ENCODE measurements at places on chromosomes 4 and X.

DNA sequence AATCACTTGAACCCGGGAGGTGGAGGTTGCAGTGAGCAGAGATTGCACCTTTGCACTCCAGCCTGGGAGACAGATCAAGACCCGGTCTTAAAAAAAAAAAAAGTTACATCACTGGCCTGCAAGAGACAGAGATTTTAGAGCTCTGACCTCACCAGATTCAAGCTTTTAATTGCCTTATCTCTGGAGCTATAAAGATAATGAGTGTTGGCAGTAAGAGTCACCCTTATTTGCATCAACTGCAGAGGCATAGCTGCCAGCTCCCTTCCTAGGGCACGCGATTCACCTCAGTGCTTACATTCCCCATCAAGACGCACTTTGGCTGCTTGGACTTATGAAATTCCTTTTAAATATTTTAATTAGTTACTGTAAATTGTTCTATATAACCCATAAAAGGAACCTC lies 12.5 kb upstream of the SPATA4 start:
- no peaks in the 10 kb centered on the region for H3K36me3 ChIP-seq
- no peaks in the 10 kb centered on the region for H3K4me1 ChIP-seq
- no peak for DNase-seq

DNA sequence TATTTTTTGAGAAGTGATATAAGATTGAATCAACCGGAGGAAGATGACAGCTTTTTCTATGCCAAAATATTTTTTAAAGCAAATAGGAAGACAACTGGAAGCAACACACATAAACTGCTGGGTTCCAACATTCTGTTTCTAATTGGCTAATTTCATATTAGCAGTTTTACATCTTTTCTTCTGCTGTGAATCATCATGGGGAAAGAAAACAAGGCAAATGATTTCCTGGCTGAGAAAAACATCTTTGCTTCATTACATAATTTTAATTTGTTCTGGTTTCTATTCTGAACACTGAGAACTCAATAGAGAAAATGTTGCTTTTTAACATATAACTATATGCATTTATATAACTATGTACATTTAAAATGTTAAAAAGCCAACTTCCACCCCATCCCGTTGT lies 2518.5 kb downstream of the ARAP2 start:
- no peak overlapping the region for H3K27ac ChIP-seq
- no peak for DNase-seq
- H3K4me1 ChIP-seq: no peaks in the 10 kb centered on the region
- no peaks in the 10 kb centered on the region for H3K36me3 ChIP-seq
- H3K4me3 ChIP-seq: no peak overlapping the region
- H3K27me3 ChIP-seq: no peaks in the 10 kb centered on the region

DNA sequence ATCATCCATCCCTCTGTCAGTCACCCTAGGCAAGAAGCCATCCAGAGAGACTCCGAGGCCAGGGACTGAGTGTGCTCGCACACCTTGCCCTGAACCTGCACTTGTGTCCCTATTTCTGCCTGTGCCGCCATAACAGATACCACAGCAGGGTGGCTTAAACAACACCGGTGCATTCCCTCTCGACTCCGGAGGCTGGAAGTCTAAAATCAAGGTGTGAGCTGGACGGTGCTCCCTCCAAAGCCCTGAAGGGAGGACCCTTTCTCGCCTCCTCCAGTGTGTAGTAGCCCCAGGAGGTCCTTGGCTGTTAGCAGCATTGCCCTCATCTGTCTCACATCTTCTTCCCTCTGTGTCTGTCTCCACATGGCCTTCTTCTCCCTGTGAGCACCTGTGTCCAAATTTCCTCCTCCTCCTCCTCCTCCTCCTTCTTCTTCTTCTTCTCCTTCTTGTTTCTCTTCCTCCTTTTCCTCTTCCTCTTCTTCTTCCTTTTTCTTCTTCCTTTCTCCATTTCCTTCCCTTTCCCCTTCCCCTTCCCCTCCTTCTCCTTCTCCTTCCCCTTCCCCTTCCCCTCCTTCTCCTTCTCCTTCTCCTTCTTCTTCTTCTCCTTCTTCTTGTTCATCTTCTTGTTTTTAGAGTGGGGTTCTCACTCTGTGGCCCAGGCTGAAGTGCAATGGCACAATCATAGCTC lies 98.1 kb upstream of the ENPP6 start:
- no peaks in the 10 kb centered on the region for H3K36me3 ChIP-seq
- H3K27ac ChIP-seq: peak overlapping the region; percentile 94
- H3K4me3 ChIP-seq: no peak overlapping the region
- no peaks in the 10 kb centered on the region for H3K27me3 ChIP-seq
- H3K4me1 ChIP-seq: peaks cover 73% of the 10 kb centered on the region

DNA sequence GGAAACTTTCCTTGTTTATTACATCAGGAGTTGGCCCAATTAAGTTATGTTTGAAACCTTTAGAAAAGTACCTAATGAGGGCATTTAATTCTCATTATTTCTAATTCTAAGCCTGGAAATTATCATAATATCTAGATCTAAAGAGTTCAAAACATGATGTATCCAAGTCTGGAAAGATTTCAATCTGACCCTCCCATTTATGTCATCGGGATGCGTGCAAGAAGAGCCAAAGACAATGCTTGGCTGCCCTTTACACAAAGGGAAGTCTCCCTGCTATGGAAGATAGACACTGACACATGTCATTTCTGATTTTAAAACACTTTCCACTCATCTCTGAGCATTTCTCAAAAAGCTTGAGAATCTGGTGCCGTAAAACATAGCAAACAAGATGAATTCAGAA lies 222.4 kb downstream of the ANTXR2 start:
- no peaks in the 10 kb centered on the region for H3K4me1 ChIP-seq
- H3K36me3 ChIP-seq: no peaks in the 10 kb centered on the region
- H3K27ac ChIP-seq: no peak overlapping the region
- DNase-seq: no peak

DNA sequence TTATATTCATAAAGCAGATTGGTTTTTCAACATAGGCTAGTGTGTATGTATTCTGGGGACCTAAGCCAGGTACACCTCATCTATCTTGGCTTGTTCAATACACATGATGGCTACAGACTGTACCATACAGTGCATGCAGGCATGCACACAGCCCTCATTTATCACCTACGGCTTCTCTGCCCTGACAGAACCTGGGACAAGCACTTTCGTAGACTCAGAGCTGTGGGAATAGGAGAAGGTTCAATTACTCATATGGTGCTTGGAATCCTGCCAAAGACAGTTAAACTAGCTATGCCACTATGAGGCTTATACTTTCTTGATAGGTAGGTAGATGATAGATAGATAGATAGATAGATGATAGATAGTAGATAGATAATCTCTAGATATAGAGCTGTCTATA lies 457.2 kb downstream of the GALNTL6 start:
- H3K27me3 ChIP-seq: no peaks in the 10 kb centered on the region
- H3K4me3 ChIP-seq: no peak overlapping the region
- H3K27ac ChIP-seq: no peak overlapping the region
- no peaks in the 10 kb centered on the region for H3K36me3 ChIP-seq

GRCh38 chr4:183241721-183242151 lies 78.3 kb downstream of the CLDN22 start:
- H3K27ac ChIP-seq: no peak overlapping the region
- no peaks in the 10 kb centered on the region for H3K36me3 ChIP-seq
- H3K4me1 ChIP-seq: no peaks in the 10 kb centered on the region
- H3K4me3 ChIP-seq: no peak overlapping the region
- DNase-seq: no peak

DNA sequence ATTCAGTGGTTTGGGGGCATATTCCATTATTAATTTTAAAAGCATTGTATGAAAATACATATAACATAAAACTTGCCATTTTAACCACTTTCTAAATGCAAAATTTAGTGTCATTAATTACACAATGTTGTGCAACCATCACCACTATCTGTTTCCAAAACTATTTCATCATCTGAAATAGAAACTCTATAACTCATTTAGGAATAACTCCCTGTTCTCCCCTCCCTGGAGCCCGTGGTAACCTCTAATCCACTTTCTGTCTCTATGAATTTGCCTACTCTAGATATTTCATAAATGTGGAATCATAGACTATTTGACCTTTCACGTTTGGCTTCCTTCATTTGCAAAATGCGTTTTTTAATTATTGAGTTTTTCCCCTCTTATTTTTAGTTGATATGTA lies 101.4 kb upstream of the GPC4 start:
- no peak overlapping the region for H3K27ac ChIP-seq
- no peak overlapping the region for H3K4me3 ChIP-seq
- no peaks in the 10 kb centered on the region for H3K4me1 ChIP-seq
- H3K27me3 ChIP-seq: no peaks in the 10 kb centered on the region

DNA sequence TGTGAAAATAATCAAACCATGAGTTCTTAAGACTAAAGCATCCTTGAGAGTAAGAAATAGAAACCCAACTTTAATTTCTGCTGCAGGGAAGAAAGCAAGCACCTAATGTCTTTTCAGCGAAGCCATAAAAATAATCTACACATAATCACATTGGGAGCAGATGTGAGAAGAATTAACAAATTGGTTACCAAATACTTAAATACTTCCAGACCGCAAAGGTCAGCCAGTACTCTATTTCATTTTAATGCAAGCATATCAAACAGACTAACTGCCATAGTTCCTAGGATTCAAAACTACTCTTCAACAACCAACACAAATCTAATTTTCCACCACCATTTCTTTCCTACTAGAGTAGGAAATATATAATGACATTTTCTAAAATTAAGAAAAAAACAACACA lies 144.8 kb upstream of the SLIT2 start:
- H3K4me3 ChIP-seq: no peak overlapping the region
- H3K4me1 ChIP-seq: no peaks in the 10 kb centered on the region
- DNase-seq: no peak
- H3K36me3 ChIP-seq: no peaks in the 10 kb centered on the region

- no peaks in the 10 kb centered on the region for H3K4me1 ChIP-seq
- no peaks in the 10 kb centered on the region for H3K36me3 ChIP-seq
- H3K27ac ChIP-seq: no peak overlapping the region
- H3K27me3 ChIP-seq: no peaks in the 10 kb centered on the region
- no peak for DNase-seq
Observed at GRCh38 chr4:156330436-156331031, 376.9 kb upstream of the CTSO start.

DNA sequence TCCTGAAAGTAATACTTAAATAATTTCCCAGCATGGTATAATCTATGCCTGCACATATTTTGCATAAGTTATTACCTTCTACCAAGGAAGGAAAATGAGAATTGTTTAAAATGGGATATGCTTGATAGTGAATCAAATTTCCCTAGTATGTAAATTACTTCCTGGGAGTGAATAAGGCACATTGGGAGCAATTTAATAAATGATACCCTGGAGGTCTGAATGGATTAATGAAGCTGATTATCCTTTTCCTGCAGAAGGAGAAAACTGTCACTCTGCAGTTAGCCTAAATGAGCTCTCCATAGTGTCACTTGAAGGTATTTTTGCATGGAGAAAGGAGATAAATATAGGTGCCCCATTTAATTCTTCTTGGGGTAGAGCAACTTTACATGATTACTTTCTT lies 2212.0 kb downstream of the PCDH7 start:
- H3K4me1 ChIP-seq: no peaks in the 10 kb centered on the region
- H3K27ac ChIP-seq: no peak overlapping the region
- H3K4me3 ChIP-seq: no peak overlapping the region
- H3K27me3 ChIP-seq: no peaks in the 10 kb centered on the region

GRCh38 chrX:72141372-72142004 lies 9.8 kb upstream of the RTL5 start:
- H3K36me3 ChIP-seq: no peaks in the 10 kb centered on the region
- no peak overlapping the region for H3K4me3 ChIP-seq
- peaks cover 14% of the 10 kb centered on the region for H3K4me1 ChIP-seq
- H3K27me3 ChIP-seq: no peaks in the 10 kb centered on the region

DNA sequence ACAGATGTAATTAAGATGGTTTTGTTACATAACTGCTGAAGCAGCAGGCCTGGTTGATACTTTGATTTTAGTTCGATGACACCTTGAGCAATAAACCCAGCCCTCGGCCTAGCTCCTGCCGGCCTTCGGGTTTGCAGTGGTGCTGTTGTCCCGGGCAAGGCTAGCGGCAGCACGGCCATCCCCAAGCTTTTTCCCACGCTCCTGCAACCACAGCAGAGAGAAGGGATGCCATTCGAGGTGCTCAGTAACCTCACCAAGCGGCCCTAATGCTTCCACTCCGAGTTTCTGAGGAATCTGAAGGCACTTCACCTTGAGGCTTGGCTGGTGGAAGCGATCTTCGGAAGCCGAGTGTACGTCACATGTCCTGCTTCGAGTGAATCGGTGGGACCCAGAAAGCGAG lies 182.1 kb downstream of the NAF1 start:
- H3K27me3 ChIP-seq: no peaks in the 10 kb centered on the region
- no peak for DNase-seq
- no peak overlapping the region for H3K27ac ChIP-seq
- H3K4me3 ChIP-seq: no peak overlapping the region
- H3K36me3 ChIP-seq: no peaks in the 10 kb centered on the region
- no peaks in the 10 kb centered on the region for H3K4me1 ChIP-seq

DNA sequence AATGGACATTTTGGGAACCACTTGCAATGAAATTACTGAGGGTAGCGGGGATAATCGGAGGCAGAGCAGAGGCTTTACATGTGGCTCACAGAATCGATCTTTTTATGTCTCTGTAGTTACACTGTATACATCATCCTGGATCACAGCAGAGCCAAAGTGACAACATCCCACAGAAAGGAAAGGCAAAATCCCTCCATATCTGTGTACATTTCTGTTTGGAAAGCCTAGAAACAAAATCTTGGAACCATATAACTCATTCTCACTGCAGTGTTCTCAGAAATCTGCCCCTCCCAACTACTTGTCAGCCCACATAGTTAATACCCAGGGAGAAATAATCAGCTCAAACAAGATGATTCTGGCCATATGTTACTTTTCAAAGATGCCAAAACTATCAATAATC lies 211.6 kb downstream of the DCLK2 start:
- no peak for DNase-seq
- H3K36me3 ChIP-seq: no peaks in the 10 kb centered on the region
- H3K27ac ChIP-seq: no peak overlapping the region

DNA sequence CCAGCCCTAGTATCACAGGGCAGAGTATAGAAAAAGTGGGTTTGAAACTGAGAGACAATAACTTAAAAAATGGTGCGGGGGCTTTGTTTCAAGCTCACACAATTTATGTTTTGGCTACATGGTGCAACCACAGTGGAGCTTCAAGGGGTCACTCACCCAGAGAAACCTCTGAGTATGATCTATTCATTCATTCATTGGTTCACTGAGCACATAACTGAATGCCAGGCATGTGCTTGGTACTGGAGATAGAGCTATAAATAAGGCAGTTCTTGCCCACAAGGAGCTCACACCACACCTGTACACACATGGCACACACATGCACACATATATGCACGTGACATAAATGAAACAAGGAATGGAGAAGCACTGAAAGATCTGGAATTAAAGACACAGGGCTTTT lies 171.4 kb downstream of the NHS start:
- no peak overlapping the region for H3K27ac ChIP-seq
- 0 out of 2 replicates have a peak, but pooled peaks cover 5% of the 10 kb centered on the region for H3K4me1 ChIP-seq
- no peak for DNase-seq
- no peaks in the 10 kb centered on the region for H3K36me3 ChIP-seq
- H3K27me3 ChIP-seq: no peaks in the 10 kb centered on the region

All from GM12878 (cell line).